Right kidney (tissue), 9 donors: ENCODE measurements at places on chromosomes 1 and 21.

- no peak for DNase-seq
Observed at GRCh38 chr1:111920221-111921024, 69.0 kb downstream of the KCND3 start.

DNA sequence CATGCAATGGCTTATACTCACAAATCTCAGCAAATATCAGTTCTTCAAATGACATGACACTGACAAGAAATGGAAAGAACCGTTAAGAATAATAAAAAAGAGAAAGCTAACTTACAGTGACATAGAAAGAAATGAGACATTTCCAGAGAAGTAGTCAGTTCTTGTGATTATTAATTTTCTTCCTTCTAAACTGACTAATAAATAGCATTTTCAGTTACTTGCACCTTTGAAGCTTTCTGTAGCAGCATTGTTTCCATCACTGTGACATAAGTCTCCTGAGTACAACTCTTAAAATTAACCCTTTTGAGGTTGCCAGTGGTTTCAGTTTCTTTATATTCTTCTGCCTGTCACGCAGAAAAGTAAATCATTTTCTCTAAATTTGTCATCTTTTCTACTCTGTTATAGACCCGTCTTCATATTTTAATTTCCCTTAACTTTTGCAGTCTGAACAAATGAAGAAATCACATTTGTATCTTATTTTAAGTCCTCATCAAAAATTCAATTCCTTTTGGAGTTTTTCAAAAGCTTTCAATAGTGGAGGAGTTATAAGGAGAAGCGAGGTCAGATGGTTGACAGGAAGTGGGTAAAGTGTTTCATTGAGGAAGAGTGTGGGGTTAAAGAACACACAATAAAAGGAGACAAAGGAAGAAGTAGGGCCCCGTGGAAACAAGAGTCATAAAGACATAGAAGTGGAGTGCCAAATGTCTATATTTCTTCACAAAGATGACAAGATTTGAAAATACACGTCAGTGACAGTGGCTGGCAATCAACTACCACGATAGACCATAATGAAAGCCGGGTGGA, 57.9 kb upstream of the S1PR1 start:
- DNase-seq, result no peak

DNA sequence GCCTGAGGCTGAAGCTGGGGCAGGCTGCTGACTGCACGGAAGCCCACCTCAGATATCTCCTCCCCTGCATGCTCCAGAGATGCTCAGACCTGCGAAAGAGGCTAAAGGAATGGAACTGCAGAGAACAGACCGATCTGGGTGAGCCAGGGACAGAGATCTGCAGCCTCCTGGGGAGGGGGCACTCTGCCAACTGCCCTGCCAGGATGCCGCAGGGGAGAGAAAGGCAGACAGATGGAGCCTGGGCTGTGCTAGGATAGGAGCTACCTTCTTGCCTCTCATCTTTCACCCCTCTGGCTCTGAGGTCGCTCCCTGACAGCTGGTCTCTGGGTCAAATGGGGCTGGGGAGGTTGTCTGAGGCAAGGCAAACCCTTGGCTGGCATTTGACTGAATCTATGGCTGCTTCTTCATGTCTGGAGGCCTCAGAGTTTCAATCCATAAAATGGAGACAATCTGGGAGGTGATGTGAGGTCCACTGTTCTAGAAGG, 238.2 kb downstream of the GRIK3 start:
- no peak for DNase-seq

- no peak for DNase-seq
Observed at GRCh38 chr1:111758373-111758772, 2.7 kb downstream of the DDX20 start.

GRCh38 chr1:160904783-160905616, 20.0 kb upstream of the ITLN1 start:
- no peak for DNase-seq

GRCh38 chr1:86741947-86742572, 37.7 kb downstream of the SH3GLB1 start:
- DNase-seq, result no peak

GRCh38 chr1:167057241-167057688, 32.9 kb downstream of the GPA33 start:
- peak; percentile 53 for DNase-seq

- DNase-seq, result no peak
Observed at GRCh38 chr1:75736016-75736415, 11.5 kb downstream of the ACADM start.

DNA sequence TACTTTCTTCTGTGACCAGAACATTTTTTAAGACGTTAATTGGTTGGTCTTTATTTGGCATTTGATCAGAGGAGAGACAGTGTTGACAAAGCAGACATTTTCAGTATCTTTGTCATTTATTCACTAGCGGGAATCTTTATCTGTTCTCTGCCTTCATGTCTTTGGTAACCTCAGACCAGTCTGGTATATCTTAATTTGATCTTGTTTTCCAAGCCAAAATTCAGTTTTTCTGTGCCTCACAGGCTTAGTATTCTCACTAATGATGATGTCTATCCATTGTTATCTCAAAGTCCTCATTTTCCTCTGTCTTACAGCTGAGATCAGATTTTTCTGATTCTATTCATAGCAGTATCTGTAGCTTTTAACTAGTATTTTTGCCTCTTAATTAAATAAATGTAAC, 158.7 kb downstream of the GPR52 start:
- DNase-seq, result no peak

DNA sequence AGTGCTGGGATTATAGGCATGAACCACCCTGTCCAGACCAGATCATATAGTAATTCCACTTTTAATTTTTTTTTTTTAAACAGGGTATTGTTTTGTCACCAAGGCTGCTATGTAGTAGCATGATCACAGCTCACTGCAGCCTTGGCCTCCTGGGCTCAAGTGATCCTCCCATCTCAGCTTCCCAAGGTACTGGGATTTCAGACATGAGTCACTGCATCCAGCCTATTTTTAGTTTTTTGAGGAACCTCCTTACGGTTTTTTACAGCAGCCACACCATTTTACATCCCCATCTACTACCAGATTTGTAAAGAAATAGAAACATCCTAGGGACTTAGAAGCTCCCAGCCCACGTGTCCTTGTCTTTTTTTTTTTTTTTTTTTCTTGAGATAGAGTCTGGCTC, 24.0 kb downstream of the L1TD1 start:
- DNase-seq, result no peak

DNA sequence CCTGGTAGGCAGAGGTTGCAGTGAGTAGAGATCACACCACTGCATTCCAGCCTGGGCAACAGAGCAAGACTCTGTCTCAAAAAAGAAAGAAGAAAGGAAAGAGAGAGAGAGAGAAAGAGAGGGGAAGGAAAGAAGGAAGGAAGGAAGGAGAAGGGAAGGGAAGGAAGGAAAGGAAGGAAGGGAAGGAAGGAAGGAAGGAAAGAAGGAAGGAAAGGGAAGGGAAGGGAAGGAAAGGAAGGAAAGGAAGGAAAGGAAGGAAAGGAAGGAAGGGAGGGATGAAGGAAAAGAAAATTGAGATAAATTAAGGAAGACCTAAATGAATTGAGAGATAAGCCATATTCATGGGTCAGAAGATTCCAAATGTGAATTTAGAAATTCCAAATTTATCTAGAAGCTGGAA, 92.2 kb downstream of the GLIS1 start:
- no peak for DNase-seq

DNA sequence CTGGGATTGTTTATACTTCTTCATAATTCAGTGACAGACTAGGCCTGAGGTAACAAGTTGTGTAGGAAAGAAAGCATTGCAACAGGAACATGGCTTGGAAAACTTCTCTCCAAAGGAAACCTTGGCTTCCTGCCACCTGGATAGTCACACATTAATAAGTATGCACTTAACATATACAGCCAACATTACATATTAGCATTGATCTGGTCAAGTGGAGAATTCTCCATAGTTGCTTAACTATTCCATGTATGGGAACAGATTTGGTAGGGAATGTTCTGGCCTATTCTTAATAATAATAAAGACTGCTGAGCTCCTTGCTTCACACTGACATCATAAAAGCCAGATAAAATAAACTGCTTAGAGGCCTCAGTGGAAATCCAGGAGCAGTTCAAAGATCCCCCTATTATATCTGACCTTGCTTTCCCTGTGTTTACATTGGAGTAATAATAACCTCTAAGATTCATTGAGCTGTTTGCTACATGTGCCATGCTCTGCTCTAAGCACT, 27.2 kb upstream of the NFIA start:
- DNase-seq, result peak; percentile 29

- DNase-seq, result no peak
Observed at GRCh38 chr21:41808094-41808493, 41.2 kb upstream of the RIPK4 start.

GRCh38 chr21:33384841-33385331, 18.3 kb upstream of the IFNGR2 start:
- no peak for DNase-seq

- no peak for DNase-seq
Observed at GRCh38 chr1:161077426-161077825, 7.7 kb upstream of the ARHGAP30 start.

- no peak for DNase-seq
Observed at GRCh38 chr1:187276677-187277076, 447.9 kb downstream of the PLA2G4A start.

GRCh38 chr1:111792249-111792648, 36.5 kb downstream of the DDX20 start:
- no peak for DNase-seq

DNA sequence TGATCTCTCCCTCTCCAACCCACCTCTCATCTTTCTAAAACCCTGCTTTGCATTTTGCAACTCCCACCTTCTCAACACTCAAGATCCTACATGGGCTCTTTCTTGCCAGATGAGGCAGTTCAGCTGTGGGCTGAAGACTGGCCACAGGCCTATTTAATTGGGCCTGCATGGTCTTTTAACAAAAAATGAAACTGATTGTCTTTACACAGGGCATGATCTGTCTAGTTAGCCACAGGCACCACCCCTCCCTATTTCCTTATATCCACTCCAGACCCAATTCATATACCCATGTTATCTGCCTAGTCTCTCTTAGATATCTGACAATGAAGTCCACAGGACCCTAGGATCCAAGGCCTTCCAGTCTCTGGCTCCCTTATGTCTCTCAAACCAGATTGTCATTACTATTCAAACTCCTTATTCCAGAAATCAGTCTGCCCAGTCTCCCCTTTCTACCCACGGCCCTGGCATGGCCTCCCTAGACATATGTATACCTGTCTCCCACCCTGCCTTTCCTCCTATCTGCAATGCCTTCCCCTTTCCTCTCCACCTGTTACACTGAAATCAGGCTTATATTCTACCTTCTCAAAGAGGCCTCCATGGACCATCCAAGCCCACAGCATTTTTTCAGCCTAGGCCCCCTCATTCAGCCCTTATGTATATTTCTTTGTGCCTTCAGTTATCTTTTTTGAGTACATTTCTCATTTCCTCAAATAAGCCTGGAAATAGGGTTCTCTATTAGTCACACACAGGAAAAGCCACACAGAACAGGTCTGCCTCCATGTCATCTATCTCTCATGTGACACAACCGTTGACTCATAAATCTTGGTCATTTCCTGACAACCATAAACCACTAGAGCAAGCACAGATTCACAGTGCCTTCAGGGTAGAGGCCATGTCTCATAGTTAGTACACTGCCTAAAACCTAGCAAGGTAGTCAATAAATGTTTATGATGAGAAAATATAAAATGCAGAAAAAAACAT, 39.0 kb downstream of the LPAR3 start:
- no peak for DNase-seq

GRCh38 chr1:158932171-158932570, 819 bp downstream of the PYHIN1 start:
- DNase-seq, result no peak

- DNase-seq, result no peak
Observed at GRCh38 chr1:165695031-165695430, 3.3 kb downstream of the ALDH9A1 start.

DNA sequence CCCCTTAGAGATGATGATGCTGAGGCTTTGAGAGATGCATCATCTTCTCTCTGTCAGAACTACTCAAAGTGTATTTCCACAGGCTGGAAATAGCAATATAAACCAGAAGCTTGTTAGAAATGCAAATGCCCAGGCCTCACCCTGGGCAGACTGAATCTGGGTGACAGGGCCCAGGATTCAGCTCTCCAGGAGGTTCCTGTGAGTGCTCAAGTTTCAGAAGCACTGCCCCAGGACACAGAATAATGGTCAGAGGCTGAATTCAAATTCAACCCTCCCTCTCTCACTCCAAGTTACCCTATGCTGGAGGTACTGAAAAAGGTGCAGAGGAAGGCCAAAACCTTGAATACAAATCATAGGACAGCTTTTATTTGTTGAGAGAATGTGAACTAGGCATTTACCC, 98.5 kb upstream of the NGF start:
- no peak for DNase-seq

DNA sequence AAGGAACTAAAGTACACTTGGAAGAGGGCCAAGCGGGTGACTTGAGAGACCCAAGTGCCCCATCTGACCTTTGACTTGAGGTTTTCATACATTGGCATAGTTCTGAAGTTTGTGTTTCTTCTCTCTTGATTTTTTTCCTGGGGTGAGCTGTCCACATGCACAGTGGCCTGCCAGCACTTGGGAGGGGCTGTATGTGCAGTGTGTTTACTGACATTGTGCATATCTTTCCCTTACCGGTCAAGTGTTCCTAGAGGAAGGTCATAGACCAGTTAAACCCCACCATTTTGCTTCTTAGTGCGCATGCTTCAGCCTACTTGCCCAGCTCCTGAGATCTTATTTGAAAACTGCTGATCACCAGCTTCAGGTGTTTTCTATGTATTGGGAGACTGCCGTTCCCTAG, 435.2 kb upstream of the KAZN start:
- DNase-seq, result no peak

- no peak for DNase-seq
Observed at GRCh38 chr1:30284728-30285475, 438.5 kb downstream of the MATN1 start.

DNA sequence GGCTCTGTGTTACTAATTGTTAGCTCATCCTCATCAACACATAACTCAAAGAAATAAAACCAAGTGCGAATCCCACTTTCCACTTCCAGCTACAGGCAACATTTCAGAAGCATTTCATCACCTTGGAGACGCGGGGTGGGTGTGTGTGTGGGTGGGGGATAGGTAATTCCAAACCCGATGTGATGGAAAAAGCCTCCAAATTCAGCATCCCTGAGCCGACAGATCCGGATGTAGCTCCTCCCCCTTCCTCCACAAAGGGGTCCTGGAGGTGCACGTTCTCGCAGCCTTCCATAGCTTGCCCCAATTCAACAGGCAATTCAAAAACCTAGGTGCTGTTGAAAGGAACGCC, 486 bp downstream of the HSPA13 start:
- DNase-seq, result no peak

GRCh38 chr1:90313778-90314177, 318.9 kb downstream of the ZNF326 start:
- DNase-seq, result no peak
